Astrocyte (in vitro differentiated cells and primary cell): ENCODE measurements at places on chromosomes 12 and 14. TPM values are rescaled to one million over a fixed set of nuclear protein-coding genes. Genes with fewer than 3 reads are reported as not detected.

- H3K27me3 ChIP-seq, result no peaks in the 10 kb centered on the region
- H3K27ac ChIP-seq, result no peak overlapping the region
- no peak overlapping the region for H3K4me3 ChIP-seq
- no peak for DNase-seq
- peaks cover 15% of the 10 kb centered on the region for H3K36me3 ChIP-seq
Observed at GRCh38 chr12:112447106-112447505, 28.4 kb downstream of the PTPN11 start.

GRCh38 chr12:2256915-2257314, 204.1 kb downstream of the CACNA1C start:
- H3K27ac ChIP-seq, result peak overlapping the region; percentile 65
- DNase-seq, result peak; percentile 80
- H3K4me1 ChIP-seq, result peaks cover 13% of the 10 kb centered on the region
- H3K4me3 ChIP-seq, result no peak overlapping the region
- no peaks in the 10 kb centered on the region for H3K36me3 ChIP-seq
- no peaks in the 10 kb centered on the region for H3K27me3 ChIP-seq

GRCh38 chr12:52003016-52003550, 3.7 kb upstream of the TAMALIN start:
- H3K27ac ChIP-seq, result no peak overlapping the region
- DNase-seq, result no peak
- H3K36me3 ChIP-seq, result no peaks in the 10 kb centered on the region
- H3K4me1 ChIP-seq, result peaks cover 10% of the 10 kb centered on the region
- no peak overlapping the region for H3K4me3 ChIP-seq

GRCh38 chr12:7460375-7461259, 16.7 kb upstream of the CD163L1 start:
- no peaks in the 10 kb centered on the region for H3K27me3 ChIP-seq
- no peaks in the 10 kb centered on the region for H3K36me3 ChIP-seq
- H3K4me1 ChIP-seq, result no peaks in the 10 kb centered on the region
- no peak for DNase-seq

DNA sequence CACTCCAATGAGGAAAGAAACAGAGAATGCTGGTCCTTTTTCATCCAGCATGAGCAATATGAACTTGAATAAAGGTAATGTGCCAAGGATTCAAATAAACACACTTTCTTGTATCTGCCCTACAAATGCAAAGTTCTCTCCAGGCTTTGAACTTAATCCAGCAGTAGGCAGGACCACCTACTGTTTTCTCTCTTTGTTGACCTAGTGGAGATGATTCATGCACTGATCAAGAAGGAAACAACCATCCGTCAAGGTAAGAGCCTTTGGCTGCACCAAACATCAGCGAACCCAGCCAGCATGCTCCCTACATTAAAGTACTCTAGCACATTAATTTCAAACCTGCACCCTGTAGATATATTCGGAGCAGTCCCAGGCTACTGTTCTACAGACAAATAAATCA, 489.3 kb downstream of the GALC start:
- no peaks in the 10 kb centered on the region for H3K36me3 ChIP-seq
- no peak overlapping the region for H3K27ac ChIP-seq
- H3K27me3 ChIP-seq, result no peaks in the 10 kb centered on the region
- no peak for DNase-seq

DNA sequence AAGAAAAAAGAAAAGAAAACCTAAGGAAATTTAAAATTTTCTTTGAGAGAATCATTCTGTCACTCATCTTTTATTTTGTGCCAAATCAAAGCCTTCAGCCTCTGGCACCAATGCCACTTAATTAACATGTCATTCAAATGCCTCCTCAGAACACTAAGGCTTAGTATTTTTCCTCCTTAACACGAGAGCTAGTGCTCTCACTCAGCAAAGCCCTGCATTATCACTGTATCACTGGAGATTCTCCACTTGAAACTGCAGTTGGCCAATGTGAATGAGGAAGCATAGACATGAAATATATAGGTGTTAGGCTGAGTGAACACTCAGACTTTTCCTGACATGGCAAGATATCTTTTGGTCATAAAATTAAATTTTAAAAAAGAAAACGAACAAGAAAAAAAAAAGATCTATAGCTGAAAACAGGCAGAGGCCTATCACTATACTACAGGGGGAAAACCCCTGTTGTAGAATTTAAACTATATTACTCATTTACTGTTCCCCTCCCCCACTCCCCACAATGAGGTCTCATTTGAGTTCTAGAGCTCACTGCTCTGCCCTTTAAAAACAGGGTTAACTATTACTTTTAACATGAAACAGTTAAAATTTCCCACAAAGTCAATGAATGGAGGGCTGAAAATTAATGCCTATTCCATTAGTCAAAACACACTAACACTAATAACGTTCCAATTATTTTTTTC, 5.1 kb downstream of the MBIP start:
- H3K27ac ChIP-seq, result no peak overlapping the region
- peaks cover 17% of the 10 kb centered on the region for H3K36me3 ChIP-seq
- peaks cover 10% of the 10 kb centered on the region for H3K4me1 ChIP-seq
- H3K27me3 ChIP-seq, result no peaks in the 10 kb centered on the region
- DNase-seq, result no peak

GRCh38 chr14:105168496-105168978, at the start of gene JAG2:
Gene JAG2, minus strand, starts transcription at chr14:105168776. Its CDS starts 356 bp downstream, at chr14:105168420.
- no peak within 1 kb of the TSS for H3K27ac ChIP-seq
- H3K27me3 ChIP-seq, result peaks cover 17% of the 10 kb centered on the region
- H3K4me3 ChIP-seq, result no peak within 1 kb of the TSS
- H3K36me3 ChIP-seq, result no peaks in the 10 kb centered on the region

- DNase-seq, result peak; percentile 63
- no peak overlapping the region for H3K27ac ChIP-seq
- peaks cover 3% of the 10 kb centered on the region for H3K4me1 ChIP-seq
Observed at GRCh38 chr12:25377469-25378177, 126.9 kb upstream of the KRAS start.

DNA sequence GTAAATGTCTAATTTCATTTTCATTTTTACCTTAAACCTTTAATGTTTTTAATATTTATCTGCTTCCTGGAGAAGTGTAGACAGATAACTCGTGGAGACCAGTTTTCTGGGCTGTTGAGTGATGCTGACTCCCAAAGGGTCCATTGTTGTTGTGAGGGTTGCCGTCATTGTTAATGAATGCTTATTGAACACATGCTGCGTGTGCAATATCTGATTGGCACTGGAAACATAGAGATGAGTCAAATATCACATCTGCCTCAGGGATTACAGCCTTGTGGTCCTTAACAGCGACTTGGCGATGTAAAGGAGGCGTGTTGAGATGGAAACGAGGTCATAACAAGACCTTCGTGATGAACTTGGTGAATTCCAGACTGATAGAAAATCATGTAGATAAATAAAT, 85.9 kb downstream of the FBXW8 start:
- H3K27ac ChIP-seq, result no peak overlapping the region
- H3K27me3 ChIP-seq, result no peaks in the 10 kb centered on the region
- peak; percentile 60 for DNase-seq
- H3K4me3 ChIP-seq, result no peak overlapping the region
- H3K36me3 ChIP-seq, result peaks cover 13% of the 10 kb centered on the region

- H3K4me1 ChIP-seq, result peaks cover 13% of the 10 kb centered on the region
- peaks cover 3% of the 10 kb centered on the region for H3K36me3 ChIP-seq
- DNase-seq, result no peak
- no peak overlapping the region for H3K27ac ChIP-seq
- H3K27me3 ChIP-seq, result no peaks in the 10 kb centered on the region
Observed at GRCh38 chr14:70920608-70921007, 13.3 kb downstream of the PCNX1 start.

GRCh38 chr12:20757-21156, 45.8 kb upstream of the IQSEC3 start:
- H3K27me3 ChIP-seq, result no peaks in the 10 kb centered on the region
- H3K36me3 ChIP-seq, result peaks cover 12% of the 10 kb centered on the region
- H3K4me1 ChIP-seq, result no peaks in the 10 kb centered on the region
- no peak overlapping the region for H3K4me3 ChIP-seq

DNA sequence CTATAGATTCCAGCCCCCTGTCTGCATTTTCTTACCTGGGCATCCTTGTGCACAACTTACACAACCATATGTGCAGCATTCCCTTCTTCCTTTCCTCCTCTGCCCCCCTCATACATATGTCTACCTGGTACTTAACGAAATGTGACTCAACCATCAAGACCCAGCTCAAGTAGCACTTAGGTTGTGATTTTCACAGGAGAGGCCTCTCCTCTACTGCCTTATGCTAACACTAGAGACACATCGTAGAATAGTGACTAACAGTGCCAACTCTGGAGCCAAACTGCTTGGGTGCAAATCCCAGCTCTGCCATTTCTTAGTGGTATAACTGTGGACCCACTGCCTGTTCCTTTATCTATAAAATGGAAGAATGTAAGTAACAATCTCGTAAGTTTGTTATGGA, 24.1 kb upstream of the PLEKHA5 start:
- DNase-seq, result no peak
- no peak overlapping the region for H3K27ac ChIP-seq
- H3K4me1 ChIP-seq, result no peaks in the 10 kb centered on the region

GRCh38 chr14:91317381-91318308, 73.1 kb upstream of the GPR68 start:
- DNase-seq, result no peak
- H3K27ac ChIP-seq, result no peak overlapping the region
- H3K4me3 ChIP-seq, result no peak overlapping the region
- H3K36me3 ChIP-seq, result no peaks in the 10 kb centered on the region

GRCh38 chr14:98069712-98070171, 1202.3 kb downstream of the BCL11B start:
- H3K4me3 ChIP-seq, result no peak overlapping the region
- no peak overlapping the region for H3K27ac ChIP-seq
- no peaks in the 10 kb centered on the region for H3K27me3 ChIP-seq
- DNase-seq, result peak; percentile 91

GRCh38 chr14:58752771-58753201, 115.0 kb downstream of the DACT1 start:
- no peak overlapping the region for H3K4me3 ChIP-seq
- no peaks in the 10 kb centered on the region for H3K36me3 ChIP-seq
- H3K27ac ChIP-seq, result no peak overlapping the region

DNA sequence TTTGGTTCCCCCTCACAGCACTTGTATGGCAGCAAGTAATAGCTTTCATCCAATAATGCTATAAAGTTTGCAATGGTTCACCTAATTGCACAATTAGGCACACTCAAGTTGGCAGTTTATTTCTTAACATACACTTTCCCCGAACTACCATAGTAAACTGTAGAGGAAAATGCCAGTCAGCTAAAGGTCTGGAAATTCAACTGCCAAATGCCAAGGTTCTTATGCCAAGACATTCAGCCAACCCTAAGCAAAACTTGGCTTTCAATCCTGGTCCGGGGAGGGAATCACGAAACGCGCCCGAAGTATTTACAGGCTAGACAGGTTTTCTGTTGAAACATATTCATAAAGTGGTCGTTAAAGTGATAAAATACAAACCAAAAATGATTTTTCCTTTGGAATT, 1512.4 kb upstream of the FLRT2 start:
- H3K4me1 ChIP-seq, result no peaks in the 10 kb centered on the region
- H3K27me3 ChIP-seq, result no peaks in the 10 kb centered on the region
- no peaks in the 10 kb centered on the region for H3K36me3 ChIP-seq

DNA sequence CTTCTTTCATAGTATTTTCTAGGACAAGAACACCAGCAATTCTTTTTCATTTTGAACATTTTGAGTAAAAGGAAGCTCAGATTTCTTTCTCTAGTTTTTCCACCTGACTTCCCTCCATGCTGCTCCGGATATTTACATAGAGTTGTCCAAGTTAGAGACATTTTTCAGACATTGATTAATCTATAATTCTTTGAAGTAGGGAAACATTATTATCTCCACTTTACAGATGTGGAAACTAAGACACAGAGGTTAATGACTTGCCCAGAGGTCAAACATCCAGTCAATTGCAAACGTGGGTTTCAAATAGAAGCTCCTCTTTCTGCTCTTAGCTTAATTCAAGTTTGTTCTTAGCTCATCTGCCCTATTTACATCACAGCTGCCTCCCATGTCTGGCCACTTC, 138.3 kb downstream of the EGLN3 start:
- no peak for DNase-seq
- H3K27me3 ChIP-seq, result no peaks in the 10 kb centered on the region
- H3K4me3 ChIP-seq, result no peak overlapping the region
- no peaks in the 10 kb centered on the region for H3K4me1 ChIP-seq
- H3K36me3 ChIP-seq, result no peaks in the 10 kb centered on the region

DNA sequence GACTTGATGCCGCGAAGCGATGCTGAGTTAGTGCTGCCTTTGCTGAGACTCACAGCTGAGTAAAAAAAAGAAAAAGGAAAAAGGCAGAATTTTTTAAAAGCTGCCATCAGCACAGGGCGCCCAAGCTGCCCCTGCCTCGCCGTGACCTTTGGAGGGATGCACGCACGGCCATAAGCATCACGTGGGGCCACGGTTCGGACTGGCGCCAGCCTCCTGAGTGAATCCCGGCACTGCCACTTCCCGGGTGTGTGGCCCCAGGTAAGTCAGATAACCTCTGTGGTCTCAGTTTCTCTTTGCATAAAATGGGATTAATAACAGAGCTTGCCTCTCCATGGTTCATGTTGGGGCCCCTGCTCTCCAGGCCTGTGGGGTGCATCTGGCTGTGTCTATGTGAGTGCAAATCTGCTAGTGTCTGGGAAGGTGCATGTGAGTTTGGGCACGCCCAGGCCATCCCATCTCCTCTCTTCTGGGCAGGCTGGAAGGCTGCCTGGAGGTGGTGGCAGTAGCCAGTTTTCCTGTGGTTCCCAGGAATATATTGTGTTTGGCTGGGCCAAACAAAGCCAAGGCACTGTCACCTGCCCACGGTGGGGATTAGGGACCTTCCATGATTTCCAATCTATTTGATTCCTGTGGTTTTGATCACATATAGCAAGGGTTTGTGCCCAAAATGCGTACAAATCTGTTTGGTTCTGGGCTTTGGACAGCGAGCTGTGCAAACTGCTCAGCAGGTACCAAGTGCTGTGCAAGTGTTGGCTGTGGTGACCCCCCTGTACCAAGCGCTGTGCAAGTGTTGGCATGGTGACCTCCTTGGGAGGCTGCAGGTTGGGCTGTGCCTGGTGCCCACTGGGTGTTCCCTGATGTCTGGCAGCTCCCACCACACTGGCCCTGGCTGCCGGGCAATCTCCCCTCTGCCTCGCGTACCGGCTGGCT, 43.5 kb upstream of the NCOR2 start:
- H3K27ac ChIP-seq, result no peak overlapping the region
- no peak overlapping the region for H3K4me3 ChIP-seq
- no peaks in the 10 kb centered on the region for H3K27me3 ChIP-seq
- H3K36me3 ChIP-seq, result no peaks in the 10 kb centered on the region
- peaks cover 18% of the 10 kb centered on the region for H3K4me1 ChIP-seq

The KRT79 gene
- 0.50 and 0.82 TPM in 2 replicates for total RNA-seq

The KRT3 gene
- total RNA-seq, result 0.09 and 0.43 TPM in 2 replicates

The RPL6 gene
- 1,024 and 1,136 TPM in 2 replicates for total RNA-seq

The KRT74 gene
- not detected in 2 replicates for total RNA-seq

The DNAJC22 gene
- total RNA-seq, result 0.34 and 0.52 TPM in 2 replicates

The KRT78 gene
- total RNA-seq, result not detected in 2 replicates

The ACSM4 gene
- not detected in 2 replicates for total RNA-seq

The MAPK1IP1L gene
- total RNA-seq, result 106 and 111 TPM in 2 replicates

The SALL2 gene
- total RNA-seq, result 28.3 and 34.5 TPM in 2 replicates

The BLOC1S1 gene
- 49.2 and 51.0 TPM in 2 replicates for total RNA-seq

The SLC5A8 gene
- total RNA-seq, result not detected in 2 replicates

The RAB15 gene
- total RNA-seq, result 32.1 and 36.3 TPM in 2 replicates

The NRL gene
- total RNA-seq, result 0.48 and 0.70 TPM in 2 replicates

The CLEC1A gene
- not detected in 2 replicates for total RNA-seq
